ENCODE measurements at places on chromosomes 5 and 9.

- DNase-seq, result no peak
Observed at GRCh38 chr5:178237431-178238312, 5.1 kb upstream of the PHYKPL start.

DNA sequence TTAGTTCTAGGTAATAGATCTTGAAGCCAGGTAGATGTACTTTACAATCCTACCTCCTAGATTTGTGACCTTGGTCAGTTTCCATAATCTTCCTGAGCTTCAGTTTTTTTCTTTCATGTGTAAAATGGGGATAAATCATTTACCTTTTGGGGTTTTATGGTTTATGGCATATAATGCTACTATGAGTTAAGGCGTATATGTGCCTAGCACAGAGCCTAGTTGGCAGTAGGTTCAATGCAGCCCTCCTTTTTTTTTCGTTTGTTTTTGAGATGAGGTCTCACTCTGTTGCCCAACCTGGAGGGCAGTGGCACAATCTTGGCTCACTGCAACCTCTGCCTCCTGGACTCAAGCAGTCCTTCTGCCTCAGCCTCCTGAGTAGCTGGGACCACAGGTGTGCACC is 28.8 kb downstream of the EGFLAM start:
- DNase-seq, result no peak

- no peak for DNase-seq
Observed at GRCh38 chr5:14331386-14331781, 188.2 kb downstream of the TRIO start.

DNA sequence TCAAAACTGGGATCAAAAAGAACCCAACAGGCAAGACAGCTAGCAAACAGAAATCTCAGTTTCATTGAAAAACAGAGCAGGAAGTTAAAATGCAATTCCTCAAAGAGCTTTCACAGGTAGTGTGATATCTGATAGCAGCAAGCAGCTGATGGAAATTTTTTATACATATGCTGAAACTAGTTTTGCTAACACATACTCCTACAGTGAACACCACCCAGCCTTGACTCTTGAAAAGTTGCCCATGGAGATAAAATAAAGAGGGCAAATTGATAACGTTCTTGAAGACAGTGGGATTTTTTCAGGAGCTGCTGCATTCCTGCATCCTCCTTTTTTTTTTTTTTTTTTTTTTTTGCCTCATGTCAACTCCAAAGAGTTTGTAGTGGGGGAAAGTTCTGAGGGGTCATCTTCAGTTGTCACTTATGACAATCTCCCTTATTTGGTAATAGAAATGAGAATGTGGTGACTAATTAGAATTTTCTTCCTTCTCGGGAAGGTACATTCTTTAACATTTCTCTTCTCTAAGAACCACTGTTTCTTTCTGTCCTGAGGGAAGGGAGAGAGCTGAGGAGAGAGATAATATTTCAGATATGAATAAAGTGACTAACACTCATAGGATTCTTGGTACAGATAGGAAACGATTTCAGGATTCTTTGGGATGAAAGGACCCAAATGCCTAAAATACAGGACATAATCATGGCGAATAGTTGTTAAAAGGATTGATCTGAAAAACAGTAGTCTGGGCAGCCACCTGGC is 24.6 kb downstream of the SH3RF2 start:
- DNase-seq, result no peak

GRCh38 chr9:124470306-124470705 is 20.1 kb downstream of the ADGRD2 start:
- no peak for DNase-seq

DNA sequence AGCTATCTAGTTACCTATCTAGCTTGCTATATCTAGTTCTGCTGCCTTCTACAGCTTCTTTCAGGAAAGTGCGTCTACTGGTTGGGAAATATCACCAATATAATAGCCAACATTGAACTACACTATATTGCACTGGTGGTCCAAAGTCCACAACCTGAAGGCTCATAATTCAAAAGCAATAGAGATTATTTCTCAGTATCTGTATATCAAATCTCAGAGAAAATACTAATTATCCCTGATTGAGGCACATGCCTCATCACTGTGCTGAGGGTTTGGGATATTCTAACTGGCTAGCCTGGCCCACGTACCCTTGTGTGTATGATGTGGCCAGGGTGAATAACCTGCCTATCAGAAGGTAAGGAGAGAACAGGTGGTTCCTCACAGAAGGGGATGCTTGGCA is 53.8 kb downstream of the SH3RF2 start:
- no peak for DNase-seq

DNA sequence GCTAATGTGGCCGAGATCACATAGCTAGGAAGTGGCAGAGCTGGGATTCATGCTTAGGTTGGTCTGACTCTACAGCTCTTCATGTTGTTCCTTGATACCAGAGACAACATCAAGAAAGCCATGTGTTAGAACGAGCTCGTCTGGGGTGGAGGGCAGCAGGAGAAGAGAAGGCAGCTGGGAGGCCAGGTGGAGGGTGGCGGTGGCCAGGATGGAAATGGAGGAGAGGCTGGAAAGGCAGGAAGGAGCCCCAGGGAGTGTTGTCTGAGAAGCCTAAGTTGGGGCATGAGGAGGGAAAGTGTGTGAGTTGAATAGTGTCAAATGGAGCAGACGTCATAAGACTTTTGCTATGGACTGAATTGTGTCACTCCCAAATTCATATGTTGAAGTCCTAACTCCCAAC is 315.3 kb downstream of the GADD45G start:
- DNase-seq, result no peak

- DNase-seq, result no peak
Observed at GRCh38 chr5:73122875-73123810, 2.8 kb downstream of the TMEM171 start.

DNA sequence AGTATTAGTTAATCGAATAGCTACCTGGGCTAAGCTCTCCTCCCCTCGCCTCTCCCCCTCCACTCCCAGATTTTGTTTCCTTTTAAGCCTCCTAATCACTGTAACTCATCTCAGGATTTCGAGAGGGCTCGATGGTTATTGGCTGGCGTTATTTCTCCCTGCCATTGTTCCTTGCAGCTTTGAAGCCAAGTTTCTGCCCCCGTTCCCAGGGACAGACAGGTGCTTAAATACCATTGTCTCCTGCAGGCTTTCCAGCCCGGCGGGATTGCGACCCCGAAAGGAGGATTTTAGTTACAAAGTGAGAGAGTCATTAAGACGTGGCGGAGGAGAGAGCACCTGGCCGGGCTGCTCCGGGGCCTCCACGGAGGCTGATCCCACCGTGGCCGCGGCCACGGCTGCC is 46.2 kb downstream of the ASS1 start:
- DNase-seq, result no peak

GRCh38 chr5:173394701-173395100 is 66.5 kb upstream of the STC2 start:
- no peak for DNase-seq

DNA sequence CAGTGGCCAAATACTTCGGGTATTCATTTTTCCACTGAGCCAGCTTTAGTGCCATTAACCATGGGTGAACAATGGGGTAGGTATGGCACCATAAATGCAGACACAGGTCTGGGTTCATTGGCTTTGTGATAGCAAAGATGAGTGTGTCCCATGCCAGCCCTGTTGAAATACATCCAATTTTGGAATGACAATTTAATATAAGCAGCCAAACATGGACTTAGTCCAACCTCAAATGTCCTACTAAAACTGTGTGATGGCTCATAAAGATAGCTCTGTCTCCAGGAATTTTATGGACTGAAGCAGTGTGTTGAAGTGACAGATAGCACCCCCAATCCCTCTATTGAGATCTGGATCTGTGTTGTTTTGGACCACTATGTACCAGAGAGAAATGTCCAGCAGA is 514.9 kb downstream of the RASEF start:
- no peak for DNase-seq

GRCh38 chr5:181204113-181204825 is 727 bp downstream of the TRIM7 start:
- DNase-seq, result no peak

DNA sequence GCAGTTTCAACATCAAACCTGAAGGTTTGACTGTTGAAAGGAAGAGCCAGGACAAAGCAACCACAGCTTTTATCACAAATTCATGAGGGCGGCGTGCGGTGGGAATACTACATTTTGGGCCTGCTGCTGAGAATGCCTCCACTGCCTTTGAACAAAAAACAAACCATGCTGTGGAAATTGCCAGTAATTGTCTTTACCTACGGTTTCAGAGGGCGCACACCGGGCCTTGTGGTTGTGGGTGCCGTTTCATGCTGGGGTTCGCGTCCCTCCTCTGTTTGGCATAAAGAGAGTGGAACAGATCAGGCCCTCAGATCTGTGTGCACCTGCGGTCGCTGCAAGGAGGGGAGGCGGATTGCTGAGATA is 27.6 kb upstream of the TCF7 start:
- no peak for DNase-seq

- no peak for DNase-seq
Observed at GRCh38 chr9:130042885-130043653, at the start of gene FNBP1. Gene FNBP1 (minus strand): TSS chr9:130043189. CDS start chr9:130042975, 214 bp downstream.

DNA sequence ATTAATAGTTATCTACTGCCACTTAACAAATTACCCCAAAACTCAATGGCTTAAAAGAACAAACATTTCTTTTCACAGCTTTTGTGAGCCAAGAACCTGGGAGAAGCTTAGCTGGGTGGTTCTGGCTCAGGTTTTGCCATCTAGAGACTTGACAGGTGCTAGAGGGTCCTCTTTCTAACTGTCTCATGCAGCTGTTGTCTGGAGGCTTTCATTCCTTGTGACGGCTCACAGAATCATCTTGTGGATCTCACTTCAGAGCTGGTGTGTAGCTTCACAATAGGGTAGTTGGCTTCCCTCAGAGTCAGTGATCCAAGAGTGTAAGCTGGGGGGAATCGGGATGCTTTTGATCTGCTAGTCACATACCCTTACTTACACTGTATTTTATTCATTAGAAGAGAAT is 81.2 kb upstream of the APC start:
- no peak for DNase-seq

DNA sequence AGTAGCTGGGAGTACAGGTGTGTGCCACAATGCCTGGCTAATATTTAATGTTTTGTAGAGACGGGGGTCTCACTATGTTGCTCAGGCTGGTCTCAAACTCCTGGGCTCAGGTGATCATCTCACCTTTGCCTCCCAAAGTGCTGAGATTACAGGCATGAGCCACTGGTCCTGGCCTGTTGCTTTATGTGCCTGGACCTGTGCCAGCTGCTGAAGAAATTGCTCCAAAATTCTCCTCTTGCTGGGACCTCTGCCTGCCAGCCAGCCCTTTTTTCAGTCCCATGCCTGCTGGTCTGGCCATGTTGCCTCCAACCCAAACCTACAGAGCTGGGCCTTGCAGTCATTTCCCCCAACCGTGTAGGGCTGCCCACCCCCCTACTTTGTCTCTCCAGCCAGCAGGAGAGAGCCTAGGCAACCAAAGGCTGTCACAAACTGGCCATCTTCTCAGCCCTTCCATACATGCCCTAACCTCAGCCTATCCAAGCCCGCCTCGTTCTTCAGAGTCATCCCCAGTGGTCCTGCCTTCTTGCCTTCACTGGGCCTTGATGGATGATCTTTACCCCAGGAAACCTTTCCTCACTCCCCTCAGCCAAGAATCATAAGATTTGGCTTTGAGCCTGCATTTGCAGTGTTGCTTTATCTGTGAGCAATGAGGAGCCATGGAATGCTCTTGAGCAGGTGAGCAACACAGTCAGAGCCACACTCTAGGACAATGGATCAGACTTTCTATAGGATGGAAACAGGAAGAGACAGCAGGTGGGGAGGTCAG is 27.4 kb upstream of the SYNPO start:
- DNase-seq, result no peak

GRCh38 chr9:21141427-21141882 is at the start of gene IFNW1:
Gene IFNW1 (minus strand): TSS chr9:21141832. CDS start chr9:21141570, 262 bp downstream.
- no peak for DNase-seq

- no peak for DNase-seq
Observed at GRCh38 chr5:145118611-145119010, 716.5 kb downstream of the PRELID2 start.

DNA sequence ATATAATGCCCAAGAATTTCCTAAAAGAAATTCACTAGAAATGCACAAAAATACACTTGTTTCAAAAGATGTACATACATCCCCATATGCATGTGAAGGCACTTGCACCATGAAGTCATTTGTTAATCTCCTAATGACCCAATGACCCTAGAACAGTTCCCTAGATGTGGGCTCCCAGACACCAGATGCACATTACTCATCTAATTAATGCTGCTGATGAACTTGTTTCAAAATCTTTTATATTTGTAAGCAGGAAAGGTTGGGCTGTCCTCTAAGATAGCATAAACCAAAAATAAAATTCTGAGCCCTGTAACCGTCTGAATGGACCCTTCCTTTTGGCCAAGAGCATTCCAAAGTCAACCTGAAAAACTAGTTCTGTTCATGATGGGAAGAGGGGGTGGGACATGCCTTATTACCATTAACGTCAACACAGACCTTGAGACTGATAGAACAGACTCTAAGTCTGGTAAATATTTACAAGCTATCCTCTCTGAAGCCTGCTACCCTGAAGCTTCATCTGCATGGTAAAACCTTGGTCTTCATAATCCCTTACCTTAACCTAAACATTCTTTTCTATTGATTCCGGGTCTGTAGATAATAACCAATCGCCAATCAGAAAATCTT is 91.0 kb upstream of the DAPK1 start:
- DNase-seq, result no peak

GRCh38 chr5:148720257-148720656 is 65.9 kb upstream of the HTR4 start:
- no peak for DNase-seq

- DNase-seq, result no peak
Observed at GRCh38 chr9:90598191-90598590, 44.4 kb downstream of the DIRAS2 start.

DNA sequence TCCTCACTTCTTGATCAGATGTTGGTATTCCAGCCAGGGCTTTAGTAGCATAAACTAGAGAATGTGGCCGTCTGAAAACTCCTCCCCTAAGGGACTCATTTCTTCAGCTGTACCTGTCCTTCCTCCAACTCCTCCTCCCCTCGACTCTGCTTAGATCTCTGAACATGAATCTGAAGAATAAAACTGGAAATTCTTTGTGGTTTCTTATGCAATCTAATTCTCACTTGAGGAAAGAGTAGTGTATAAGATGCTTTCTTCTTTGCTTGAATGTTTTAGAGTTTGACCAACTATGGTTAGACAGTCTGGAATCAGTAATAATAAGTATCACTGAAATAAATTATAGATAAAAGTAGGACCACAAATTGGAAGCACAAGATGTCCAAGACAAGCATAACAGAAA is 128.5 kb downstream of the LRRC70 start:
- no peak for DNase-seq

- DNase-seq, result no peak
Observed at GRCh38 chr9:77677397-77677796, 29.3 kb upstream of the GNA14 start.

DNA sequence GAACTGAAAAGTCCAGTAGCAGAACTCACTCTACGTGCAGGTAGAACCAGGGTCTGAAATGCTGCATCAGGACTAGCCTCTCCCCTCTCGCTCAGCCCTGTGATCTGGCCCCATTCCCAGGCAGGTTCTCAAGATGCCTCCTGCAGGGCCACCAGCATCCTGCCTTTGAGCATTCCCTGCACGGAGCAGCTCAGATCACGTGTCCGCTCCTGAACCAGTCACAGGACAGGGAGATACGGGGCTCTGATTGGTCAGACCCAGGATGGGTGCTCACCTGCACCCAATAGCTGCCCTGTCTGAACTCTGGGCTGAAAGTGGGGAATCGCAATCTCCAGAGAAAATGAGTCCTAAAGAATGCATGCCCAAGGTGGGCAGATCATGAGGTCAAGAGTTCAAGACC is 50.8 kb downstream of the NEURL1B start:
- DNase-seq, result no peak
